ENCODE measurements at places on chromosomes 7 and 10.

DNA sequence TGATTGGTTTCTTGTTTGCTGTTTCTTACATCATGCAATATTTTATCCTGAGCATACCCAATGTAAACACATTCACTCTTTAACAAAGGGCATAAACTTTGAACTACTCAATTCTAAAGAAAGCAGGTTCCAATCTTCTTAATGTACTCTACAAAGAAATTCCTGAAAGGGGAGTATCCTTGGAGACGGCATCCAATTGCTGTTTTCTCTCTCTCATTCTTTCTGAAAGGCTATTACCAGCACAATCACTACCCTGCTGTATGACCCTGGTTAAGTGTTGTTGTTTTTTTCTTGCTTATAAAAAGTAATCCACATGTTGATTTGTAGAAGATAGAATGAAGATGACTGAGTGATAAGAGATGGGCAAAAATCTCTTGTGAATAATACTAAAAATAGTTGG lies 176.0 kb downstream of the ZNF365 start:
- no peak for DNase-seq

DNA sequence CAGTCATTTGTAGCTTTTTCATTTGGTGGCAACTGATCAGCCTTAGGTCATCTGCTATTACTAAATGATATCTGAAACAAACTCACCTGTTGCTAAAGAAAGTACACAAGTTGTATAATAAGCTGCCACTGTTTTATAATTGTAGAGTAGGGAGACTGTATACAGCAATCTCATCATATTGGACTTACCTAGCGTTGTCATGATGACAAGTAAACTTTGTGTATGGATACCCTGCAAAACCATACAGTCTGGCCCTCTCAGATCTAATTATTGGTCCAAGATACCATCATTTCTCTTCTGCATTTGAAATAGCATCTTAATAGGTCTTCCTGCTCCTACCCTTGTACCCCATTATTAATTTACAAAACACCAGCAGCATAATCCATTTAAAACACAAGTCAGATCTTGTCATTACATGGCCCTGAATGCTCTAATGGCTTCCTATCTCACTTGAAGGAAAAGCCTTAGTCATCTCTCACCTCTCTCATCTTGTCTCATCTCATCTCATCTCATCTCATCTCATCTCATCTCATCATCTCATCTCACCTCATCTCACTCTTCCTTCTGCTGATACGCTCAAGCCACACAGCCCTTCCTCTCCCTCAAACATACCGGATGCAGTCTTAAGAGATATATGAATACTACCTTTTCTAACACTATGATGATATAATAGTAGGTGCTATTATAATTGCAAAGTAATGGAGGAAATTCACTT lies 540.6 kb downstream of the MDFIC start:
- DNase-seq, result no peak

- DNase-seq, result no peak
Measured at GRCh38 chr7:138727336-138728099, 26.4 kb upstream of the SVOPL start.

GRCh38 chr10:119511828-119512515 lies 30.5 kb downstream of the RGS10 start:
- no peak for DNase-seq

- DNase-seq, result no peak
Measured at GRCh38 chr7:30780941-30781340, 9.7 kb downstream of the MINDY4 start.

GRCh38 chr7:121576148-121576917 lies 180.2 kb upstream of the FAM3C start:
- DNase-seq, result no peak

GRCh38 chr10:74988054-74988775 lies 123.2 kb upstream of the SAMD8 start:
- DNase-seq, result no peak

DNA sequence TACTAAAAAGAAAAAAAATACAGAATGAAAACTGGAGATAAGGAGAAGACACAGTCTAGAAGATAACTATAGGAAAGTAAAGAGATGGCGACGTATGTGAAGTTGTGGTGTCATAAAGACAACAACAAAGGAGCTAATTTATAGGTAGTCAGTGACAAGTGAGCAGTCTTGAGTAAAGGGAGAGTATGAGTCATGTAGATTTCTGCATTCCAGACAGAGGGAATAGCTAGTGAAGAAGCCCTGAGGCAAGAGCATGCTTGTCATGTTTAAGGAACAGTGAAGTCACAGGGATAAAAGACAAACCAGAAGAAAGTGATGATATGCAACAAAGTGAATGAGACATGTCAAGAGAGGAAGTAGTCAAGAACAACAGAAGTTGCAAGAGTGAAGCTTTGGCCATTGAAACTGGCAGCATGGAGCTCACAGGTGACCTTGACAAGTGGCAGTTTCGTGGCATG lies 2.3 kb upstream of the MIOS start:
- no peak for DNase-seq

DNA sequence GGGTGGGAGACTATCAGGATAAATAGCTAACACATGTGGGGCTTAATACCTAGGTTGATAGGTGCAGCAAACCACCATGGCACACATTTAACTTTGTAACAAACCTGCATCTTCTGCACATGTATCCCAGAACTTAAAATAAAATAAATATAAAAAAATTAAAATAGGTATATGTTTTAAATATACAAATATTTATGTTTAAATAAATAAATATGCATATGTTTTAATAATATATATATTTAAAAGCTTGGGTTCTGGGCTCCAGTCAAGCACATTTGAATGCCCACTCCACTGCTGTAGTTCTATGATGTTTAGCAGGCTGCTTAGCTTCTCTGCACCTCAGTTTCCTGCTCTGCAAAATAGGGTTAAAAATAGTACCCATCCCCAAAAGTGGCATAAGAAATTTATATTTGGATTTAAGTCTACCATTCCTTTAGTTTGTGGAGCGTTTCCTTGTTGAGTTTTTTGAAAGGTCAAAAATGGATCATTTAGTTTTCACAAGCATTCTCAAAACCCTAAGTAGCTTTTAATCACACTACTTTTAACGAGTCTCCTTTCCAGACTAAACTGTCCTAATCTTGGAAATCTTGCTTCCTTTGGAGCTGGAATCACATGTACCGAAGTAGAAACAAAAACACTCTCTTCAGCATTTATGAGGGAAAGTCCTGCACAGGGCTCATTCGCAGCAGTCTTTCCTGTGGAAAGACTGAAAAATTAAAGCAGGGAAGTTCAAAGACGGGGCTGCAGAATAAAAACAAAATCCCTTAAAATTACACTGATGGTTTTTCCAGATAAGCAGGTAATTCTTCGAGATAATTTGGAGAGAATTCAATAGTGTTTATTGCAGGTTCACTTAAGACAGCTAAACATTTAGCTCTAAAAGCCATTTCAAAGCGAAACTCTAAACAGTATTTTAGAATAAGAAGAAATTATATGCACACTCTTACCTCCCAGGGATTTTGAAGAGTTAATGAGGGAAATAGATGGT lies 111.7 kb upstream of the LYZL1 start:
- no peak for DNase-seq

DNA sequence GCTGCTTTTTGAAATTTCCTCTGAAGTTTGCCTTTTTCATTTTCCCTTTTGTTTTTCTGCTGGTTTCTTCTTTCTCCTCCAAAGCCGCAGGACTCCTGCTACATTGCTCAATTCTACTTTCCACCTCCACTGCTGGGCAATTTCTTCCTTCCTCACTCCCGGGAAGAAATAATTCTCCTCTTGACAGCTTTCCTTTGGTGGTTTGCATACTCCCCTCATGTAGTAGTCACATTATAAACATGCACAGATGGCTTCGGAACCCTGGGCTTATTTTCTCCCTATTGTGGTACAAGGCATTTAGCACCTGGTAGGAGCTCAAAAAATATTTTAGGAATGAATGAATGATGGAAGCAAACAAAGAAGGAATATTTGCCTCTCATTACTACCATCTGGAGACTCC lies 977.2 kb downstream of the LRMDA start:
- DNase-seq, result no peak

DNA sequence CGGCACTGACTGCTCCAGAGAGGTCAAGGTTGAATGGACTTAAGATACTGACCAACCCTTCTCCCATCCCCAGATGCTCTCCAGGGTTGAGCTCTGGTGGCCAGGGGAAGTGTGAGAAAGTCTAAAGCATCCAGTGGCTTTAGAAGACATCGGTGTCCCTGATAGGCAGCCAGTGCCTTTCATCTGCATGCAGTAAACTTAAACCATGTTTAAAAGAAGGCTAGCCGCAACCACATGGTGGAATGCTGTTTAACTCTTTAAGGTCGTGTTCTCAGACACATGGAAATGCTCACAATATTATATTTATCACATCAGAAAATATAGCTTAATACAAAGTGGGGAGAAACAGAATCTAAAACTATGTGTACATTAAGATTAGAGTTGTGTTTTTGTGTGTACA lies 137.0 kb downstream of the CNNM2 start:
- DNase-seq, result no peak

DNA sequence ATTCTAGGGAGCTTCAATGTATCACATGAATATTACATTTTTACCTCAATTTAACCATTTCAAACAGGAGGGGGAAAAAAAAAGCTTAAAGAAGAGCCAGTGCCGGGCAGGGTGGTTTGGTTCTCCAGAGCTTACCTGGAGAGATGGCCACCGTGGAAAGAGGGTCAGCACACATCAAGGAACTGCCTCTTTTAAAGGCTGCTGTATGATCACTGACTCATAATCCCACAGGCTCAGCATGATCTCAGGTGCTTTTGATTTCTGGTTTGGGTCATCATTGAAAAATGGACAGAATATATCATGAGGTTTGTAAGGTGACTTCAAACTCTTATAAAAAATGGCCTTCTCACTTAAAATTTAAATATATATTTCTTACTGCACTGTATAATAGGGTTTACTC lies 67.5 kb upstream of the MDFIC start:
- DNase-seq, result no peak

- DNase-seq, result no peak
Measured at GRCh38 chr7:18468795-18469194, 26.8 kb upstream of the HDAC9 start.

DNA sequence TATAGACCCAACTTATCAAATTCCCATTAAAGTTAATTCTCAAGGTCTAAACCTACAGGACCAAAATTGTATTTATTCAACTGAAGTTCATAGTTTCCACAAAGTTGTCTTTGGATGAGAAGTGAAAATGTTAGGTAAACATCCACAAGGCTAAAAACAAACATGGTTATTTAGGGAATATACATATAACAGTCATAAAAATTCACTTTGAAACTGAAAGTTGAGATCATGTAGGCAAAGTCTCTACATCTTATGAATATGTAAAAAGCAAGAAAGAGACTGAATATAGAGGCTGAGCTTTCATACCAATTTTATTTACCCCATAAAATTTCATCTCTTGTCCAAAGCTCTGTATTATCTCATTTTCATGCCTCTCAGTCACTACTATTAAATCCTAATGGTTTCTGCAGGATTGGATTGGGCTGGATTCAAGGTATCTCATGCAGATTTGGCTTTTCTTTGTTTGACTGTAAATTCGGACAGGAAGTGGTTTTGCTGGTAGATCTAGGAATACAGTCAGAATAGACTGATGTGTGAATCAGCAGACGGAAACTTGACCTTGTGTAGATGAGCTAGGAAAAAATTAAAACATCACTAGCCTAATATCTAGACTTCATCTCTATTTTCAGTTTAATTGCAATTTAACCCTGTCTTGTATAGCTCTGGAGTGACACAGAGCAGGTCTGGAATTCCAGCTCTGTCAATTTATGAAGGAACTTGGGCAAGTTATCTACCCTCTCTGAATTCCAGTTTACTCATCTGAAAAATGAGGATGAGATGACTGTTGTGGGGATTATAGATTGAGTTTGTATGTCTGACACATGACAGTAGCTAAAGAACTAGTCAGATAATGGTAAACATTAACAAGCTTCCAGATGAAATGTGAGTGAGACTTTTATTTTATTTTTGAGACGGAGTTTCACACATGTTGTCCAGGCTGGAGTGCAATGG lies 27.3 kb upstream of the SKAP2 start:
- DNase-seq, result no peak

DNA sequence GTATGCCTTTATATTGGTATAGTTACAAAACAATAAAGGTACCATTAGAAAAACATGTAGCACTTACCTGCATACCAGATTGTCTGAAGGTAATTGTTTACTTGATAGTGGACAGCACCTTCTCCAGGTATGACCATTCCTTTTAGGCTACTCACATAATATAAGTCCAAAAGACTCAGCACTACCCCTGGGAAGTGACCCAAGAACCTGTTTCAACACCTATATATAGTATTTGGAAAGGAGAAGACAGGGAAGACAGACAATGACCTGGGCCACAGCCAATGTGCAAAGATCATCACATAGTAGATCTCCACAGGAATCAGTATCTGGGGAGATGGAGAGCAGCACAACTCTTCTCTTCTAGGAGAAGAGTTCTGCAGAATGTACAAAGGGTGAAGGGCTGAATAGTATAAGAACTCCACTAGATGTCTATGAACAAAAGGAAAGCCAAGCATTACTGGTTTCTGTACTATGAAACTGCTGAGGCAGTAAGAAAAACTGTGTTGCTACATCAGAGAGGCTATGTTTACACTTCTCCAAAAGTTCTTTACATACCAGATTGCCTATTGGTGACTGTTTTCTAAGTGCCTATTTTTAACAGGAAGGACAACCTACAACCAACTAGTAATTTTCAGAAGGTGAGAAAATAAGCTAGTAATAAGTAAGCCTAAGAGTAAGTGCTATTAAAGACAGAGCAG lies 159.2 kb downstream of the BTAF1 start:
- DNase-seq, result no peak

DNA sequence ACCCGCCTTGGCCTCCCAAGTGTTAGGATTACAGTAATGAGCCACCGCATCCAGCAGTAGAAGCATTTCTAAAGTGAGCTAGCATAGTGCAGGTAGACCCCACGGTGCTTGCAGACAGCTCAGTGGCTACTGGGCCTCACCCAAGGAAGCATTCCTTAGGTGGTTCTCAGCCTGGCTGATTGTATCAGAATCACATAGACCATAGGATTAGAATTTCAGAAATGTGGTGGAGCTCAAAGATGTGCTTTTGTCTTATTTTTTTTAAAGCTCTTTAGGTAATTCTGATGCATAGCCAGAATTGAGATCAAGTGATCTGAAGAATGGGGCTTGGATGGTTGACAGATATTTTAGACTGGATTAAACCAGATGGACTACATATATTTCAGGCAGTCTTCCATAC lies 10.9 kb downstream of the ANLN start:
- no peak for DNase-seq

DNA sequence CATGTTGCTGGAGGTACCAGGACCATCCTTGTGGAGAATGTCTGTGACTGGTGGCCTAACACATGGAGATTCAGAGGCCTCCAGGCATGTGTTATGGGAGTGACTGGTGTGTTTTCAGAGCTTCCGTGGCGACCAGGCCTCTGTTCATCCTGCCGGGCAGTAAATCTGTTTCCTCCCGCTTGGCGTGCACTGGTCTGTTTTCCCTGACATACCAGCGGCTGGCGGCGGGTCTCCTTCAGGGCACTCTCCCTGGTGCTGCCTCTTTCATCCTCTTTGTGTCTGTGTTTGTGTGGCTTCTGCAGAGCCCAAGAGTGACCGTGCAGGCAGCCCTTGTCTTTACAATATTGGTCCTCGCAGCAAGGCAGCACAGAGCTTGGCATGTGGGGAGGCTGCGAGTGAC lies 385.1 kb upstream of the MKI67 start:
- no peak for DNase-seq

Data from suprapubic skin (tissue), 4 donors.